Cardiac septum (tissue), 1 donor: ENCODE measurements at places on chromosomes 7 and 10. TPM values are rescaled to one million over a fixed set of nuclear protein-coding genes. Genes with fewer than 3 reads are reported as not detected.

- no peak for DNase-seq
Measured at GRCh38 chr10:11655836-11656235, 44.4 kb upstream of the USP6NL start.

GRCh38 chr10:122471531-122472177 lies 10.3 kb downstream of the HTRA1 start:
- peak; percentile 38 for DNase-seq

GRCh38 chr7:151174246-151175046 lies 7.0 kb upstream of the GBX1 start:
- DNase-seq: no peak

- no peak for DNase-seq
Measured at GRCh38 chr10:88157981-88158465, 294.6 kb downstream of the PTEN start.

DNA sequence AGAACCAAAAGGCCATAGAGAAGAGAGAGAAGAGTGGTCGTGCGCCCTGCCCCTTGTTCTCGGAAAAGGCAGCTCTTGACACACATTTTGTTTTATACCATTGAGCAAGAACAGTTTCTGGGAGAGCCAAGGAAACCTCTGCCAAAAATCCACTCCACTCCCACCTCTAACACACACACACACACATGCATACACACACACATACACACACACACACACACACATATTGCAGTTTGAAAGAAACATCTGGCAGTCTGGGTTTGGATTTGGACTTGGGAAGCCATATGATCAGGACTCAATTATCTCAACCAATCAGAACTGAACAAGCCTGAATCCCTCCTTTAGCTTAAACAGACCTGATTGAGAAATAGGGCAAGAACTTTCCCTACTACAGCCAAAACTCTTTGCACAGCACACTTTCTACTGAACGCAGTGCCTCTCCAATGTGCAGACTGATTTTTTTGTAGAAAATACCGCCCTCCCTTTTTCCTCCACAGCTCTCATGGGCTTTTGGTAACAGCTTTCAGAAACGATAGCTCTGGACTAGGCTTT lies 484.0 kb upstream of the ZWINT start:
- DNase-seq: no peak

- DNase-seq: no peak
Measured at GRCh38 chr7:44961844-44962482, 16.9 kb downstream of the MYO1G start.

DNA sequence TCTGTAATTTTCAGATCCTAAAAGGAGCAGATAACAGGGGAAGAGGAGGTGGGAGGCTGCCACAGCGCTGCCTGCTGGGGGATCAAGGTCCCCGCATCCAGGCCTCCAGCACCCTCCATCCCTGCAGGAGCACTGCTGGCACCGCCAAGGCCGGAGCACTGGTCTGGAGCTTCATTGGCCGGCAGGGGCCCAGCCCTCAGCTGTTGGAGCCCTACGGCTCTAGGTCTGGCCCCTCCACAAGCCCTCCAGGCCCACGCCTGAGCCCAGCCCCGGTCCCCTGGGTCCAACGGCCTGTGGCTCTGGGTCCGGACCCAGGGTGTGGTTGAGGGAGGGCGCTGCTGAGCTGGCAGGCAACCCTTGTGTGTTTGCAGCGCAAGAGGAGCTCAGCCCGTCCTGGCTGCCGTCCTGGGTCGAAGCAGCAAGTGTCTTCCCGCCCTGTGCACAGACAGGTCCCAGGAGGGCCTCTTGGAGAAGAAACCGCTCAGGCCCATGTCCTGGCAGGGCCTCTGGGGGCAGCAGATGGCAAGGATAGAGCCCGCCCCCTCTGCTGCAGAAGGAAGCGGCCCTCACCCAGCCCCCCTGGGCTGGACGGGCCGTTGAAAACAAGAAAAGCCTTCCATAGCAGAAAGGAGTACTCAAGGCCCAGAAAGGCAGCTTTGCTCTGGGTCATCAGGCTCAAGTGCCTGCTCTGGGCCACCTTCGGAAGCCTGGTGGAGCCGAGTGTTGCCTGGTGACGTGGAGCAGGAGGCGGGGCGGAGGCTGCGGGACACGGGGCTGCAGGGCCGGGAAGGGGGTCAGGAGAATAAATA lies 54.3 kb upstream of the TNRC18 start:
- no peak for DNase-seq

GRCh38 chr10:26481914-26482550 lies 43.9 kb downstream of the APBB1IP start:
- DNase-seq: no peak

DNA sequence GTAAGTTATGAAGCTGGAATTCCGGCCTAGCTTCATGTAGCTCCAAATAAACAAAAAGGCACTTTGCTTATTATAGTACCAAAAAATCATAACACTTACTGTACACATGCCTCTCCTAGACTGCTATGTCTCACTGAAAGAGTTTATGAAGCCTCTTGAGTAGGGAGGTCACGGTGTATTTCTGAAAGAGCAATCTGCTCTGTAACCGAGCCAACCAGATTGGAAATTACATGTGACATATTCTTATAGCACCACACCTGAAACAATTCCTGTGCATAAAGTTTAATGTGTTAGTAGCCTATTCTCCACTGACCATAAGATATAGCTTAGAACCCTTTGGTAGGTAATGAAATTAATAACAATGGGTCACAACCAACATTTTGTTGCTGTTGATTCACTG lies 1.3 kb upstream of the FAM3C start:
- DNase-seq: no peak

- DNase-seq: no peak
Measured at GRCh38 chr7:106254525-106255116, 30.2 kb downstream of the NAMPT start.

- DNase-seq: no peak
Measured at GRCh38 chr10:14665304-14665703, 109.4 kb downstream of the FAM107B start.

DNA sequence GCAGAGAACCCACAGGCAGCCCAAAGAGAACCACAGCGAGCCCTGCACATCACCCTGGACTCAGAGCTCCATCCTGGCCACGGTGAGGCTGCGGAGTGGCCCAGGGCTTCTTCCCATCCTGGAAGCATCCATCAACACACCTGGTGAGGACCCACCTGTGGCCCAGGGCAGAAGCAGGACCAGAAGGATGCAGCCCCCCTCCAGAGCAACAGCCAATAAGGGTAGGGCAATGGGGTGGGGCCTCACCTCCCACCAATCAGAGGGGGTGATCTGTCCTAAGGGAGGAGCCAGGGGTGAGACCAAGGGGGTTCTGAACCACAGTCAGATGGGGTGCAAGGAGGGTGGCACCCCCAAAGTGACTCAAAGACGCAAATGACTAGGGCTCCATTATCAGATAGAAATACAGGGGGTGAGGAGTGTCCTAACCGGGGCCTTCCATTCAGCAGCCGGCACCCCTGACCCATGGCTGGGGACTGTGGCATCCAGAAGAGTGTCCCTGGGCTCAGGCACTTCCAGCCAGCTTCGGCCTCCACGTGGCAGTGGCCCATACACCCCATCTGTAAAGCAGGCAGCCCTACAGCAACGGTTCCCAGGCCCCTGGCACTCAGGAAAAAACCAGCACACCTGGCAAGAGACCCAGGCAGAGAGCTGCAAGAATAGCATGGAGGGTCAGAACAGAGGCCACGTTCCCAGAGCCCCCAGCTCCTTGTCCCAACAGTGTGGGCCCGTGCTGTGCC lies 36.9 kb downstream of the STK32C start:
- no peak for DNase-seq

- no peak for DNase-seq
Measured at GRCh38 chr7:15462721-15463389, 99.0 kb downstream of the AGMO start.

- no peak for DNase-seq
Measured at GRCh38 chr10:48477141-48477540, 127.7 kb downstream of the ARHGAP22 start.

DNA sequence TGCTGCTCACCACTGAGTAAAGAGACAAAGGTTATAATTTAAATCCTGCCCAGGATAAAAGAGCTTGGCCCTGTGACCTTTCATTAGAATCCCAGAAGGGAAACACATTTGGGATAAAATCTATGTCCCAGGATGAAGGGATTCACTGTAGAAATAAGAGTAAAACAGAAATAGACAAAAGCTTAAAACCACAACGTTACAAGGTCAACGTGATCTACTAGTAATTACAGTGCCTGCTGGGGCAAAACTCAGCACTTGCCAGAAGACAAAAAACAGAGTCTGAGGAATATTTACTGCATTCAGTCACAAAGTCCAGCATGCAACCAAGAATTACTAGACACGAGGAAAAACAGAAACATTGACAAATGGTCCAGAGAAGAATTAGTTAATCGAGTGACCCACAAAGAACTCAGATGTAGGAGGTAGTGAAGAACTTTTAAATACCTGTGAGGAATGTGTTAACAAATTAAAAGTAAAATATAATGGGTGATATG lies 982.3 kb downstream of the GATA3 start:
- DNase-seq: no peak

DNA sequence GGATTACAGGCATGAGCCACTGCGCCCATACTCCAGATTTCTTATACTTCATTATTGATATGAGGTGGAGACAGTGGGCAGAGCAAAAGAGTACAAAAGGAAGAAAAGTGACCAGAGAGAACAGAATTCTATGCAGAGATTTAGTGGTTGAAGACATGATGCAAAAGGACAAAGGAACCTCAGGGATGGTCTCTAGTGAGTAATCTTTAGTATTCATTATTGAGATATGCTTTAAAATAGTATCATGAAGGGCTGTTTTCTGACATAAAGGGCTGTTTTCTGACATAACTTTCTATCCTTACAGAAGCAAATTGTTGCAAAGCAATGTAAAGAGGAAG lies 81.2 kb upstream of the OIT3 start:
- no peak for DNase-seq

GRCh38 chr7:2684501-2684900 lies 3.5 kb upstream of the AMZ1 start:
- no peak for DNase-seq

GRCh38 chr7:26685606-26686005 lies 178.8 kb downstream of the SKAP2 start:
- DNase-seq: no peak

- DNase-seq: no peak
Measured at GRCh38 chr10:129969184-129969910, 5.3 kb upstream of the EBF3 start.

DNA sequence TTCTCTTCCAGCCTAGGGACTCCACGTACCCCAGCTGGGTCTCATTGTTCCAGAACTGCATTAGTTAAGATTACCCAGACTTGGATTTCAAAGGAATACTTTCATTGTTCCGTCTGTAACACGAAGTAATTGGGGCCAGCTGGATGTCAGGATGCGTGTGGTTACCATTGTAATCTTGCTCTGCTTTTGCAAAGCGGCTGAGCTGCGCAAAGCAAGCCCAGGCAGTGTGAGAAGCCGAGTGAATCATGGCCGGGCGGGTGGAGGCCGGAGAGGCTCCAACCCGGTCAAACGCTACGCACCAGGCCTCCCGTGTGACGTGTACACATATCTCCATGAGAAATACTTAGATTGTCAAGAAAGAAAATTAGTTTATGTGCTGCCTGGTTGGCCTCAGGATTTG lies 21.0 kb downstream of the LRRC17 start:
- peak; percentile 76 for DNase-seq

DNA sequence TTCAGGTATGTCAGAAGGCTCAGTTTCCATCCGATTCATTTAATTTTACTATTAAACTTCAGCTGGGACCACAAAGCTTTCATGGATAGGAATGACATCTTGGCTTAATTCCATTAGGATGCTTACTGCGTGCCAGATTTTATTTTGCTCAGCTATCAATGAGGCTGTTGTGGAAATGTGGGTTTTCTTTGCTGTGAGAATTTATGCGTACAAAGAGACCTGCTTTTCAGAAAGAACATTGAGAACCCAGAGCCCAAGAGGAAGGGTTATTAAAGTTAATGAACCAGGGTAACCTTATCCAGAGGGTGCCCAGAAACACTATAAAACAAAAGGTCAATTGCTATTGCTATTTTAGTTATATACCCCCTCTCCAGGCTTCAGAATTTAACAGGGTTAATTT lies 98.3 kb downstream of the MKLN1 start:
- no peak for DNase-seq

DNA sequence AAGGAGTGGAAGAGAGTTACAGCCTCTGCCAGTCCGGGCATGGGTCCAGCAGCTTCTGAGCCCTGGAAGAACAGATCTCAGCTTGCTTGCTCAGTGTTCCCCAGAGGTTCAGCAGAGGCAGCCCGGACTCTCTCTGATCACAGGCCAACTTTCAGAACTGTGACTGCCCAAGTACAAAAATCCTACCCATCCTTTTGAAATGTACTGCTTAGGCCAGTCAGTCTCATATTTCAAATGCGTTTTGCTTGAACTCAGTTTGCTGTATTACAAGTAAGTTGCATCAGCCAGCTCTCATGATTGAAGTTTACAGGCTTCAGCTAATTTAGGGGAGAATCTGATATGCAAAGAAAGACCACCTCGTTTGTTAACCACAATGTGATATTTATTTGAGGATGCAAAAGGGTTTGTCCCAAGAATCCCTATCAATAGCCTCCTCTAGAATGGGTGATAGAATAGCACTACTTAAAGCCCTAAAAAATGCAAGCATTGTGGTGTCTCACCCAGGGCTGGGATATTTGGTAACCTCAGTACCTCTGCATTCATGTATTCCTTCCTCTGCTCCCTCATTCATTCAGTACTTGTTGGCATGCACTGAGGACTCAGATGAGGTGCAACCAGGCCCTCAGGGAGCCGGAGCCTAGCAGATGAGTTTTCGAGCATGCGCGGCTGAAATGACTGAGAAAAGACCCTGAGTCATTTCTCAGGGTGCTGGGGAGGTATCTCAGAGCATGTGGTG lies 7.0 kb downstream of the AIMP2 start:
- DNase-seq: no peak

DNA sequence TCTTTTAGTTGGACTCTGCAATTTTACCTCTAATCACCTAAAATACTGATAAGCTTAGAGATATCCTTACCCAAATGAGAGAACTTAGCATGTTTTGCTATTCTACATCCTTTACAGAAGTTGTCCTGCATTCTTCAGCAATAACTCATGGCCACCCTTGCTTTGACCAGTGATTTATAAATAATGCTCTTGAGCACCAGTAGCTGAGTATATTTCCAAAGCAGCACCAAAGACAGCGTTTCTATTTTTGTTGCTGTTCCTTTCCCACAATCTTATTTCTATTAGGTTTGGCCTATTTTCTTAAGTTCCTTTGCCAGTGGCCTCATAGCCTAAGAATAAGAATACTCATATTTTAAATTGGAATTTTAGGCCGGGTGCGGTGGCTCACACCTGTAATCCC lies 15.0 kb downstream of the ARPC1A start:
- no peak for DNase-seq

DNA sequence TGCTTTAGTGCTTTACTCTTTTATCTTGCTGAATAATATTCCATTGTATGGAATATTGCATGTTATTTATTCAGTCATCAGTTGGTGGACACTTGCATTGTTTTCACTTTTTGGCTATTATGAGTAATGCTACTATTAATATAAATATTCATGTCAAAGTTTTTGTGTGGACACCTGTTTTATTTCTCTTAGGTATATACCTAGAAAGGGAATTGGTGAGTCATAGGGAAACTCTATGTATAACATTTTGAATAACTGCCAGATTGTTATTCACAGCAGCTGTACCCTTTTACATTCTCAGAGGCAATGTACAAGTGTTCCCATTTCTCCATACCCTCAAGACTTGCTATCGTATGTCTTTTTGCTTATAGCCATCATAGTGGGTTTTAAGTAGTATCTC lies 268.7 kb downstream of the SEMA3A start:
- DNase-seq: no peak

Gene MOGAT3
- not detected for total RNA-seq

Gene PPP1R9A
- 42.8 TPM for total RNA-seq

Gene PFKP
- total RNA-seq: 215 TPM

Gene UMAD1
- 16.3 TPM for total RNA-seq

Gene GIMAP5
- 6.6 TPM for total RNA-seq

Gene MYO1G
- total RNA-seq: 2.4 TPM

Gene ALOX5
- 4.9 TPM for total RNA-seq

Gene LAMB4
- 0.05 TPM for total RNA-seq

Gene FIGNL1
- total RNA-seq: 2.6 TPM

Gene ANXA11
- 406 TPM for total RNA-seq
